Upper lobe of left lung (tissue), 6 donors: ENCODE measurements at places on chromosomes 12 and 14.

DNA sequence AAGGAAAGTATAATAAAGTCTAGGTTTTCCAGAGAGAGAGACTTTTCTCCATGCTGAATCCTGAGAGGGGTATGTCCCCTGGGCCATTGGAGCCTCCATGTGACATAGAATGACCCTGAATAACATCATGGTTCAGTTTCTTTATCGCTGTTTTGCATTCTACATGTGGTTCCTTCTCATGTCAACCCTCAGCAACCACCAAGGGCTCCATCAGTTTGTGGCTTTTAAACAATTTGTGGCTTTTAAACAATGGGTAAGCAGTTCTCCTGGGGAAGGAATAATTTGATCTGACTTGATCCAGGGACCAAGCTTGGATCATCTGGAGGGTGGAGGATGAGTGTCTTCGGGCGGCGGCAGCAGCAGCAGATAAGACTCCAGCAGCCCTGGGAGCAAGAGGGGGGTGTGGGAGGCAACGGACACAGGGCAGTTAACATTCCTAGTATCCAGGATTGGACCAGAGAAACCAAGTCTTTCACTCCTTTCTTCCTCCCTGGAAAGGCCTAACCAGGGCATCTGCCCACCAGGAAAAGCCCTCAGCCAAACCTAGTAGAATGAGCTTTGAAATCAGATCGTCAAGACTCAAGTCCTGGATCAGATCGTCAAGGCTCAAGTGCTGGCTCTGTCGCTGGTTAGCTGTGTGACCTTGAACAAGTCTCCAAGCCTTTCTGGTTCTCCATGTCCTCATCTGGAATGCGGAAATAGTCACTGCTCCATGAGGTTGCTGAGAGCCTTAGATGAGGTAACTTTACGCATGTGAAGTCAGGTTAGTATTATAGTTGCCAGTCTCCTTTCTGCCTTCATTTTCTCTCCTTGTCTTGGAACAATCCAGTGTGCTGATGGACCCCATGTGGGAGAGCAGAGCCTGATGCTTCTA, 27.8 kb upstream of the FAM222A start:
- DNase-seq = no peak

- DNase-seq = no peak
Measured at GRCh38 chr14:99034711-99035171, 237.3 kb downstream of the BCL11B start.

- no peak for DNase-seq
Measured at GRCh38 chr14:67444395-67444794, 32.4 kb upstream of the PLEK2 start.

DNA sequence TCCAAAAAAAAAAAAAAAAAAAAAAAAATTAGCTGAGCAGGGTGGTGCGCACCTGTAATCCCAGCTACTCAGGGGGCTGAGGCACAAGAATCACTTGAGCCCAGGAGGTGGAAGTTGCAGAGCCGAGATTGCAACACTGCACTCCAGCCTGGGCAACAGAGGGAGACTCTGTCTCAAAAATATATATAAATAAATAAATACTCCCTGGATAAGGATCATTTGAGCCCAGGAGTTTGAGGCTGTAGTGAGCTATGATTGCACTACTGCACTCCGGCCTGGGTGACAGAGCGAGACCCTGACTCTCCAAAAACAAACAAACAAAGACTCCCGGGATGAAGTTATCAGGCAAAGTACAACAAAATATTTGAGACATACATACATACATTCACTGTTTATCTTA, 3.3 kb upstream of the NAA25 start:
- DNase-seq = peak; percentile 70

- no peak for DNase-seq
Measured at GRCh38 chr14:51867741-51868140, 7.3 kb downstream of the GNG2 start.

GRCh38 chr12:24664161-24664880, 284.6 kb downstream of the BCAT1 start:
- DNase-seq = no peak

GRCh38 chr12:85358715-85359114, 78.7 kb downstream of the ALX1 start:
- DNase-seq = no peak

GRCh38 chr12:110149086-110149660, 25.0 kb downstream of the IFT81 start:
- no peak for DNase-seq

DNA sequence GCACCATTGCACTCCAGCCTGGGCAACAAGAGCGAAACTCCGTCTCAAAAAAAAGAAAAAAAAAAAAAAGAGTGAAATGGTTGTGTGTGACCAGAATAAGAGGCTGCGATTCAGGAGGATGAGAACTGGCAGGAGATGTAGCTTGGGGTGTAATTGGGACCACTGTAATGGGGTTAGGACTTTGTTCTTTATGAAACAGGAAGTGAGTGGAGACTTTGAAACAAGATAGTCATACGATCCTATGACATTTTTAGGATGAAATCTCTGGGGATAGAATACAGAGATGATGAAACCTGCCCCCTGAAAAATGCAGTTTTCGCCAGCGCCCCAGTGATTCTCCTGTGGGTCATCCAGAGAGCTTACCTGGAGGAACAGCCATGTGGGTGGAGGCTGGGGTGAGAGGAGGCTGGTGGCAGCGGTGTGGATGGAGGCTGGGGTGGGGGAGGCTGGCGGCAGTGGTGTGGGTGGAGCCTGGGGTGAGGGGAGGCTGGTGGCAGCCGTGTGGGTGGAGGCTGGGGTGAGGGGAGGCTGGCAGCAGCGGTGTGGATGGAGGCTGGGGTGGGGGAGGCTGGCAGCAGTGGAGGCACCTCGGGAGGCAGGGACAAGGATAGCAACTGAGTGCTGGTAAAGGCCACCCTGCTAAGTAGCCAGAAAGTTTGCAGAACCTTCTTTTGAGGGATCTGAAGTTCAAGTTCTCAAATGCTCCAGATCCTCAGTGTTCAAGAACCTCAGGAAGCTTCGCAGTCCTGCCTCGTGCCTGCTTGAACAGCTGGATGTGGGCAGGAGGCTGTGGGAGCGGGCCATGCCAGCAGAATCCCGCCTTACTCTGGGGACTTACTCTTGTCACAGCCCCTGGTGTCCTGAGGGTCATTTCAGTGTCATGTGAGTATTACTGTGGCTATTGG, 20.2 kb downstream of the FBXL14 start:
- DNase-seq = no peak

GRCh38 chr12:72610854-72611358, 338.7 kb downstream of the TRHDE start:
- no peak for DNase-seq

- DNase-seq = no peak
Measured at GRCh38 chr12:38391007-38391406, 74.4 kb downstream of the ALG10B start.

GRCh38 chr14:24032727-24033418, 18.9 kb upstream of the CARMIL3 start:
- DNase-seq = peak; percentile 59

DNA sequence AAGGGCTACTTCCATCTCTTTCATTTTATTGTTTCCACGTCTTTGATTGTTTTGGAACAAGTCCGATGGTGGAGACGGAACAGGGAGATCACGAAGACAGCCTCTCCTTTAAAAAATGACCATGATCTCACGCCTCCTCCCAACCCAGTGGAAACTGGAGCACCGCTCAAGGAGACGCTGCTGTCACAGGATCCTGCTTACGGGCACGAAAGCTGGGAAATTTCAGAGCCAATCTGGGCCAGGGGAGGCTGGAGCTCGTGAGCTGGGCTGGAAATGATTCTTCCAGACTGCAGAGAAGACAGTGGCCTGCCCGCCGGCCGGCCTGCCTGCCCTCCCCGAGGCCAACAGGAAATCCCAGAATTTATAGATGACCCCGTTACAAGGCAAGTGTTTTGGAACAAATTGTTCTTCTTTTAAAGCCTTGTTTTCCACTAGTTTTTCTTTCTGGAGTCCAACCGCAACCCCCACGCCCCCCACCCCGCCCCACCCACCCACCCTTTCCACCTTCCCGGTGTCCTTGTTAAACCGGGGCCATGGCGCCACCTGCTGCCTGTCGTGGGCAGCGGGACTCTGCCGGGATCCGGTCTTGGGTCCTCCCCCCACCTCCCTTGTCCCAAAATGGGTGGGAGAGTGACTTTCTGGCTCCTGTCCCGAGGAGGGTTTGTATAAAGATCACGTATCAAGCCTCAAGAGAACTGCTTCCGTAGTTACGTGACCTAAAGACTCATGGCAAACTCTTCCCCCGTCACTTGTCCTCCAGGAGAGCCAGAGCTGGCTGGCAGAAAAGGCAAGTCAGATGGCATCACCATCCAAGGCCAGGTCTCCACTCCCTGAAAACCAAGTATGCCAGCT, 40.3 kb downstream of the MAP1LC3B2 start:
- DNase-seq = peak; percentile 88

DNA sequence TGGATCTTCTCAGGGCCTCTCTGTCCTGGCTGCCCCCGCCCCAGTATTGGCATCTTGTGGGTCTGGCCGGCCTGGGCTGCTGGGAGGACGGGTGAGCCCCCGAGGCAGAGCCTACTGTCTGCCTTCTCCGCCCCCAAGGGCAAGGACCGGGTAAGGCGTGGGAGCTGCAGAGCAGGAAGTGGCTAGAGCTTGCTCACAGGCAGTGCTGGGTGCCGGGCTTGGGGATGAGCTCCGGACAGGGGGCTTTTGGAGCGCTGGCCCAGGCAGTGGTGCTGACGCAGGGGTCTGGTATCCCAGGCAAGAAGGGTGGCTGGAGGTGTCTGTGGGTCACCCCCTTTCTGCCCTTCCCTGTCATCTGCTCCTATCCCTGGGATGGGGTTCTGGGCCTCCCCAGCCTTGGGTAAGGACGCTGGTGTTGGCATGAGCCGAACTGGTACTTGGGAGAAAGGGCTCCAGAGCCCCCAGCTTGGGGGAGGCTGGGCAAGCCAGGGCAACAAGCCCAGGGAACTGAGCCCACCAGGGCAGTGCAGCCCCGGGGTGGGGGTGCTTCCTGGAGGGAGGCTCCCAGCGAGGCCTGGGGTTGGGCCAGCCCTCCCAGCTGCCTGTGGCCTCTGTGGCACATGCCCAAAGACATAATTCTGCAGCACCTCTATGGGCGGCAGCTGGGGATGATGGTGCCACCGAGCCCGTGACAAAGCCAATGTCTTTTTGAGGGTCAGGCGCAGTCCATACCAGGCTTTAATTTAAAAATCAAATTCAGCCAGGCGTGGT, 126.3 kb downstream of the KIF26A start:
- DNase-seq = peak; percentile 61

DNA sequence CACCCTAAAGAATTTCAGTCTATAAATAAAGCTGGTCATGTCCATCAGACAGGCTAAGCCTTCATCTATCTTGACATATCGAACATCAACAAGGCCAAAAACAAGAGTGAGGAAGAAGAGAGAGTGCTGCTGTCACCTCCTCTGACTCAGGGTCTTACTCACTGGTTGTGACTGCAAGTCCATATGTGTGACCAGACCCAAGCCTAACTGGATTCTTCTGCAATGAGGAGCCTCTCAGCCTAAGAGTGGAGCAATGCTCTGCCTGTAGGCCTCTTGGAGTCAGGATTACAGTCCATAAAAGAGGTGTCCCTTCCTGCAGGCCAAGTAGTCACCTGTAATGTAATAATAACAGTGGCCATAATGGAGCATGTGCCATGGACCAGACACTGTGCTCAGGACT, 121.2 kb upstream of the SLC35F4 start:
- DNase-seq = no peak
